ENCODE measurements at places on chromosomes 16 and 17. TPM values are rescaled to one million over a fixed set of nuclear protein-coding genes. Genes with fewer than 3 reads are reported as not detected.

The WNT9B gene
- 0.57 TPM for total RNA-seq

The ELOB gene
- total RNA-seq = 174 TPM

The DNASE1L2 gene
- total RNA-seq = 1.1 TPM

The SPATA22 gene
- 1.4 TPM for total RNA-seq

The ATXN1L gene
- total RNA-seq = 30.4 TPM

The QRICH2 gene
- 3.4 TPM for total RNA-seq

The SGSH gene
- 61.3 TPM for total RNA-seq

The ESRP2 gene
- total RNA-seq = 0.60 TPM

The ENPP7 gene
- not detected for total RNA-seq
